ENCODE measurements at places on chromosomes 16 and 17.

DNA sequence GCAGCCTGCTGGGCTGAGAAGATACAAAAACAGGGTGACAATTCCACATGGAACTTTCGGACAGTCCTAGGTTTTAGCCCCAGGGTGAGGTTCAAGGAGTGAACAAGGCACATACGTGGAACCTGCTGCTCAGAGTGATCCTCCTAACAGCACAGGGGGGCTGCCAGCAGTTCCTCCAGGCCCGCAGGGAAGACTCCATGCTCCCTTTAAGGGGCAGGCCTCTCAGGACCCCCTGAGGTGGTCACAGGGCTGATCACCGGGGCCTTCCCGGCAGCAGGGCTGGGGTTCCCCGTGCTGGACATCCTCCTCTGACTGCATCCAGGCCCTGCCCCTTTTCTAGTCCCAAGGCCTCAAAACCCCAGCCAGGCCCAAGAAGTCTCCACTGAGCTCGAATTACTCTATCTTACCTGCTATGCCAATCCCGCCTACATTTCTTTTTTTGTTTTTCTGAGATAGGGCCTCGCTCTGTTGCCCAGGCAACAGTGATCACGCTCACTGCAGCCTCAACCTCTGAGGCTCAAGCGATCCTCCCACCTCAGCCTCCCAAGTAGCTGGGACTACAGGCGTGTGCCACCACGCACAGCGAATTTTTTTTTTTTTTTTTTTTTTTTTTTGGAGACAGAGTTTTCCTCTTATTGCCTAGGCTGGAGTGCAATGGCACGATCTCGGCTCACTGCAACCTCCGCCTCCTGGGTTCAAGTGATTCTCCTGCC, 10.4 kb downstream of the CANT1 start:
- no peak for DNase-seq

GRCh38 chr17:48871551-48872351, 20.8 kb upstream of the ATP5MC1 start:
- no peak for DNase-seq

DNA sequence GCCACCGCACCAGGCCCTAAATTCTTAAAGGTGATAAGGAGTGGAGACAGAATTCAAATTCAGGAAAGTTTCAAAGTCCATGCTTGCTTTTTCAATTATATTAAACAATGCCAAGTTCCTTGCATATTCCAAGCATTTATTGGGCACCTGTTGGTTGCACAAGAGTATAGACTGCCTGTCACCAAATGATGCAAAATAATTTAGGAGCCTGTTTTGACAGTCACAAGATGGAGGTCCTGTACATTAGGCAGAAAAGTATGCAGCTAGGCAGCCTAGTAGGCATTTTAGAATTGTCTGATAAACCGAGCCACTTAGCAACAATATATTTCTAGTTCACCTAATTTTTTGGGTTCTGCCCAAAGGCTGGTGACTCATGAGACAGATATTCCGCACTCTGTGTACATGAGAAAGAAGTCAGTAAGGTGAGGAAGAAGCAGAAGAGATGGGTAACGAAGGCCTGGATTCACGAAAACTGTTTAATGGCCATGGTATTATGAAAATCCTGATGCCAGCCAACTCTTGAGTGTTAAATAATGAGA, 7.3 kb downstream of the ACACA start:
- no peak for DNase-seq

DNA sequence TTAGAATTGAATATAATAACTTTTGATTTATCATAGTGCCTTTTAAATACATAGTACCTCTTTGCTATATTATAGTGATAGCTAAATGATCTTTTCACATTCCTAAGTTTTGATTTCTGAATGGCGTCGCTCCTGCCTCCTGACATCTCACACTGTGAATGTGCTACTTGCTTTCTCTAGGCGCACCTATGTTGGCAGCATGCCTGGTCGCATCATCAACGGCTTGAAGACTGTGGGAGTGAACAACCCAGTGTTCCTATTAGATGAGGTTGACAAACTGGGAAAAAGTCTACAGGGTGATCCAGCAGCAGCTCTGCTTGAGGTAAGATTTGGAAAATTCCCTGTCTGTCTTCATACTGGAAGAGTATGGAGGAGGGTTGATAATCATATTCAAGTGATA, 29.8 kb upstream of the ABCC11 start:
- no peak for DNase-seq

DNA sequence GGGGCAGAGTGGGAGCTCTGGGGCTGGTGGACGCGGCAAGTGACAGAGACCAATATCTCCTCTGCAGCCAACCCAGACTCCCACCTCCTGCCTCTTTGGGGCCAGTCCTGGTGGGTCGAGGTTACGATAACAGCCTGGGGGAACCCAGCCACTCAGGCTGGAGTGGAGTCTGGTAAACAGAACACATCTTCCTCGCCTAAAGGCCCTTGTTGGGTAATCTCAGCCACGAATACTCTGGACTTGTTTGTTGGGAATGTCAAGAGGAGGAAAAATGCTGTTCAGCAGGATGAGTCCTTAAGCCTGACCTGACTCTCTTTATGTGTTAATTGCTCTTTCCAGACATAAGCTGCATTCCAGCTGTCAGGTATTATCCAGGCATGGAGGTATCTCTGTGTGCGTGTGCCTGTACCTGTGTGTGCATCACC, 8.0 kb upstream of the SPNS2 start:
- DNase-seq, result no peak

DNA sequence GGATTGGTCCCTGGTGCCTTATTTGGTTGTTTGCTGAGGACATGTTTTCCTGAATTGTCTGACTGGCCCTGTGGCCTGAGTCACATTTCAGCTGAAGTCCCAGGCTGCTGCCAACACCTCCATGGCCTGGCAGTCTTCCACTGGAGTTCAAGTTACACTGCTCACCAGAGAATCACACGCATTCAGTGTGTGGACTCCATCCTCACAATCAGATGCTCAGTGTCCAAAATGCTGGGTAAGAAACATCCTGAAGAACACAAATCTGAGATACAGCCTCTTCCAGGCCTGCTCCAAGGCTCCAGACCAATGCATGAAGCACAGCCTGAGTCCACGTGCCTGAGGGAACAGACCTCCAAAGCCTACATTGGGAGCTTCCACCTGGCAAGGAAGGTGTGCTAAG, 19.2 kb downstream of the CD300LB start:
- DNase-seq, result peak; percentile 11

DNA sequence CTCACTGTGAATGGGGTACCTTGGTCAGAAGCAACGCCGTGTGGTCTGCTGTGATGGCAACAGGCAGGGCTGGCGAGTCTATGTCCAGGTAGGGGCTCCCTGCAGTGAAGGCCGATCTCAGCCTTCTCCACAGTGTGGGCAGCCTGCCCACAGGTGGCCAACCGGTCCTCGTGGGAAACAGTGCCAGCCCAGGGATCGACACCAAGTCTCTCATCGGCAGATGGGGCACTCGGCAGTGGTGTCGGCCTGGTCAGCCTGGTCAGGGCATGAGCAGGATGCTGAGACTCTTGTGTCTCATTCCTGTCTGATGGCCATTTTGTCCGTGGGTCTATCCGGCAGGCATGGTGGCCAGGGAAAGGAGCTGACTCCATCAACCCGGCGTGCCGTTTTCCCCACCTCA, 92.2 kb downstream of the TNFRSF13B start:
- no peak for DNase-seq

DNA sequence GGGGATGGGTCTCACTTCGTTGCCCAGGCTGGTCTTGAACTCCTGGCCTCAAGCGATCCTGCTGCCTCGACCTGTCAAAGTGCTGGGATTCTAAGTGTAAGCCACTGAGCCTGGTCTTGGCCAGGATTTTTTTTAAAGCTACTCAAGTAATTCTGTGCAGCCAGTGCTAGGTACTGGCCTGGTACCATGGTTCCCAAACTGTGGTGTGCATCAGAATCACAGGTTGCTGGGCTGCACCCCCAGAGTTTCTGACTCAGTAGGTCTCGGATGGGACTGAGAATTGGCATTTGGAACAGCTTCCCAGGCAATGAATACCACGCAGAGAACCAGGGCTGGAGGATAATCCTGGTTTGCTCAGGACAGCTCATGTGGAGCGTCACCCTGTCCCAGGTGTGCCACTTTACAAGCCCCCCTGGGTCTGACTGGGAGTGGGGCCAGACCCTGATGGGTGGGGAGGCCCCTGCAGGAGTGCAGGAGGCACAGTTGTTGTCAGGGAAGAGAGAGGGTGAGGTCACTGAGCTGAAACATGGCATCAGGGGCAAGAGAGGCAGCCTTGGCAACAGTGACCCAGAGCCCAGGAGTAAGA, 10.7 kb upstream of the MRPS23 start:
- no peak for DNase-seq

GRCh38 chr16:10577305-10578202, 2.8 kb downstream of the EMP2 start:
- peak; percentile 80 for DNase-seq

DNA sequence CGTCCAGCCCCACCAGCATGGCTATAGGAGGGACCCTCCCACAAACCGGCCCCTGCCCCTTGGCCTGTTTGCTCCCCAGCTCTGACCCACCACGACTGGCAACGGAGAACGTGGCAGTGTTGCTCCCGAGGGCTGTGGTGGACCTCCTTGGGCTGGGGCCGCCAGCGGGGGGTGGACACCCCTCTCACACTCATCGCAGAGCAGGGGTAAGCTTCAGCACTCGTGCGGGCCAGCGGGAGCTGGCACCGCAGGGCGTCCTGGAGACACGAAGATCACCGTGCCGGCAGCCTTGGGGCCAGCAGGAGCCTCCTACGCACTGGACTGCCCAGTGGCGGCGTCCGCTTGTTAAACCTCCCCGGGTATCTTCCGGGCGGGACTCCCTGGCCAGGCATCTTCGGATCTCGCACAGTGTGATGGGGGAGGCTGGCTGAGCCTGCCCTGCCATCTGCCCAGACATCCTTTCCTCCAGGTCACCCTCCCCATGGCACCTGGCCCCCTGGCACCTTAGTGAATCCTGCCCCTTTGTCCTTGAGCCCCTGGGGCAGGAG, 53.5 kb downstream of the ABR start:
- no peak for DNase-seq

DNA sequence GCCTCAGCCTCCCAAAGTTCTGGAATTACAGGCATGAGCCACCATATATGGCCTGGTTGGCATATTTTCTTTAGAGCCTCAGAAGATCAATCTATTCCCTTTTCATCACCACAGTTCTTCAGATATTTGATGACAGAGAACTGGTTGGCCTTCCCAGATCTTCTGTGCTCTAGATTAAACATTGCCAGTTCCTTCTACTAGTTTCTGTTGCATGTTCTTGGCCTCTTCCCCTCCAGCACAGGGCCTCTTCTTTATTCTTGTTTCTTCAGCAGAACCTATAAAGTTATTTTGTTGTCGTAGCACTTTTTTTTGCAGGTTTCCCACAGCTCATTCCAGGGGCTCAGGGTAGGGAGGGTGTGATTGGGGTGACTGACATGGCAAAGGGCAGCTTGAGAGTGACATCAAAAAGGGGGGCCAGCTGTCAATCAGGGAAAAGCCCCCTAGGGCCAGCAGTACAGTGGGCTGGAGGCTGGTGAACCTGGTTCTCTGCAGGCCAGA, 9.3 kb downstream of the CHD9 start:
- no peak for DNase-seq

- no peak for DNase-seq
Measured at GRCh38 chr16:3716831-3717234, 491 bp downstream of the TRAP1 start.

DNA sequence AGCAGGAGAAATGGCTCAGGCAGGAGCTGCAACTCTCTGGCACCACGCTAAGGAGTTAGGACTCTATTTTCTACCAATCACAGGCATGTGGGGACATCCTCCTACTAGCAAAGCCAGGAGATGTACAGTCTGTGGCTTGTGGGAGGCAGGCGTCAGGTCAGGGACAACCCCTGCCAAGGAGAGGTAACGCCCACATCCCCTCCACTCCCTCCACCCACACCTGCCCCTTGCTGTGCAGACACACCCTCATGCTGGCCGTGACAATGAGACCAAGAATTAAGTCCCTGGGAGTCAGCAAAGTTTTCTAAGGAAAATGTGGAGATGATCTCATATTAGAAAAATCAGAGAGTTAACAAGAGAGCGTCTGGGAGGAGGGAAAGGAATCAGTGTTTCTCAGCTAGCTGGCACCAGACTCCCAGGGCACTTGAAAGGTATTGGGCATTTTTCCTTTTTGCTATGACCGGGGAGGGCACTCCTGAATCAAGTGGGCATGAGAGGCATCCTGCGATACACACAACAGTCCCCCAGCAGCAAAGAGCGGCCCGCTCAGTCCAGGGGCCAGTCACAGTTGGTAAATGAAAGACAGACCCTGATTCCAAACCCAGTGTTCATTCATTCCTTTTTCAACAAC, 87.3 kb upstream of the RPL38 start:
- DNase-seq, result no peak
